Stimulated activated naive CD4-positive, alpha-beta T cell treated with Interleukin-2 at 50 U/mL for 16 hours (primary cell): ENCODE measurements at places on chromosomes 2 and 18.
A peak's percentile ranks its signal among the peaks of the same experiment; 100 is the strongest.

GRCh38 chr18:57154191-57154830 lies 7.4 kb downstream of the BOD1L2 start:
- DNase-seq = no peak

DNA sequence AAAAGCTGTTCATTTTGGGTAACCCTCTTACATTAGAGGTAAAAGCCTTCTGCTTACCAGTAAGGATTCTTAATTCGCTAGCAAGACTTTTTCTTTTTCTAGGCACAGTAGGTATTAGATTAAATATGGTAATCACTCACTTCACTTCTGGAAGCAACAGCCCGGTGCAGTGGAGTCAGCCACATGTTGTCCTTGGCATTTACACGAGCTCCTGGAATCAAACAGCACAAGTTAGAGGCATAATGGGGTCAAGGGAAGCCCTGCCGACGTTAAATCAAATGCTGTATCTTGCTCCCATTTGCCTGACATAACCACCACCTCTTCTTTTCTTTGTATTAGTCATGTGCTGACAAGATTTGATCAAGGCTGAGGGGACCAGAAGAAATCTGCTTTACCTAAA lies 174.1 kb downstream of the ANKRD44 start:
- no peak for DNase-seq

DNA sequence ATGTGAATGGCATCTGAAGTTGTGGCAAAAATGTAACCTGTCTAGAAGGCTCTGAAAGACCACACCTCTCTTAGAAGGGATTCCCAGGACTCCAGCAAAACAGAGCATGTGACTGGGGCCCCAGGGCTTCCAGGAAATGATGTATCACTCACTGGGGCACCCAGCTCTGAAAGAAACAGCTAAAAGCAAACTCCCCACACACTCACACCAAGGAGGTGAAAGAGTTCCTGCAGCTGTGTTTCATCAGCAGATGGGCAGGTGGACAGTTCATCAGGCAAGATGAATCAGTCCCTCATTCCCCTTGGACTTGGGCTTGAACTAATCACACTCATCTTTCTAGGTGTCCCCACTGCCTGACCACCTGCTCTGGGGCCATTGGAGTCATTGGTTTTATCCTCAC lies 76.2 kb downstream of the CCBE1 start:
- DNase-seq = no peak

GRCh38 chr2:143300536-143300935 lies 171.3 kb downstream of the ARHGAP15 start:
- DNase-seq = no peak

- no peak for DNase-seq
Measured at GRCh38 chr2:18437909-18438308, 122.5 kb downstream of the RDH14 start.

- DNase-seq = no peak
Measured at GRCh38 chr2:19238440-19239060, 119.9 kb downstream of the OSR1 start.

GRCh38 chr18:2881088-2881839 lies 34.5 kb downstream of the EMILIN2 start:
- no peak for DNase-seq

GRCh38 chr2:3766824-3767223 lies 63.4 kb downstream of the DCDC2C start:
- DNase-seq = no peak

DNA sequence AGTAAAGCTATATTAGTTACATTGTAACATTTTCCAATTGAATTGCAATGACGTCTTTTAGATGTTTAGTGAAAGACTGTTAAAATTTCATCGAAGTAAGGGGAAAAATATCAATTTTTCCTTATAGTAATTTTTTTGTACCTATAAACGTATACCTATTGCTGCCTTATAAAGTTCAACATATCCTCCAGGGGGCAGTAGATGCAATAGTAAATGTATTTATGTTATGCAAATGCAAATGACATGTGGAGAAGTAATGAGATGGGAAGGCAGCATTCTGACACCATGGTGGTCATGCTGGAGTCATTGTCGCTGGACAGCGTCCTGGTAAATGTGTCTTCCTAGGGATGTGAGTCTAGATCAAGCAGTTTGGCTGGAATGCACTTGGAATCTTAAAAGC lies 38.7 kb downstream of the MSTN start:
- DNase-seq = no peak

DNA sequence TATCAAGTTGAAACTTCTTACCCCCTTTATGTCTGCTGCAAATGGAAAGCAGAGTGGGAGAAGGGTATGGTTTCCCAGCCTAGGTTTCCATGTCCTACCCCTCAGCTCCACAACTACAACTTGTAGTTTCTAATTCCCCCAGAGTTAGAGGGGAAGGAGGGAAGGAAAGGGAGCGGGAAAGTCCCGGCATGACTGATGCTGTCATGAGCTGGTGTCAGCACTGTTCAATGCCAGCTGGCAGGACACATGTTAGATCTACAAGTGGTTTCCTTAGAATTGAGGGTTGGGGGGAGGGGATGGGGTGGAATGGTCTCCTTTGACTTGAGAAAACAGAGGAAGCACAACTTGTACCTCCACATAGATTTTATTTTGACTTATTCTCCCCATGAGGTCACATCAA lies 194.0 kb downstream of the MBD2 start:
- DNase-seq = no peak

- no peak for DNase-seq
Measured at GRCh38 chr2:26861610-26862224, 13.8 kb downstream of the DPYSL5 start.

- no peak for DNase-seq
Measured at GRCh38 chr2:218319813-218320365, 27.6 kb upstream of the TMBIM1 start.

GRCh38 chr2:69947325-69947931 lies 14.0 kb downstream of the ASPRV1 start:
- DNase-seq = no peak

DNA sequence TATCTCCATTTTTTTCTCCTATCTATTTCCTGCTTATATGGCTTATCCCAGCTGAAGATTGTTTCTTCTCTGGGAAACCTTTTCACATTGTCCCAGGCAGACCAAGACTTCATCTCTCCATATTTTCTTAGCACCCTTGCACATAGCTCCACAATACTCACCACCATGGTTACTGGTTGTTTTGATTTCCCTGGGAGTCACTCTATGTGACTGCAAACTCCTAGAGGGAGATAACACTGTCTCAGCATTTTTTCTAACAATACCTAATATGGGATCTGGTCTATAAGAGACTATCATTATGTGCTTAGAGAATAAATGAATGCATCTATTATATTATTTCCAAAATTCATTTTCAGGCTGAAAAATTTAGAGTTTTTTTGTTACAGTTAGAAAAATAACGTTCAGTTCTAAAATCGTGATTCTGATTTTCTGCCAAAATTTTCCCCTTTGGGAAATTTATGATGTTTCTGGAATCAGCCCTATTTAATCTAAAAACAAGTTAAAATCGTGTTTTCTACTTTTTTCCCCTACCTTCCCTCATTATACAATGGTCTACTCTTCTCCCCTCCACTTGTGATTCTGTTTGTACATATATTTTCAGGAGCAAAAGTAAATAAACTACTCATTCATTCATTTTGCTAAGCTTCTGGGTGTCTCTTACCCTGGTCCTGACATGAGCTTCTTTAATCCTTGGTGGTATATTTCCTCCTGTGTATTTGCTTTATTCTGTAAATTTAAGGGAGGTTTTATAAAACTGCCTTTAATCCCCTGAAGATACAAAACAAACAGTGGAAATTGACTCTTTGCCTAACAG lies 95.4 kb downstream of the HNMT start:
- DNase-seq = no peak

DNA sequence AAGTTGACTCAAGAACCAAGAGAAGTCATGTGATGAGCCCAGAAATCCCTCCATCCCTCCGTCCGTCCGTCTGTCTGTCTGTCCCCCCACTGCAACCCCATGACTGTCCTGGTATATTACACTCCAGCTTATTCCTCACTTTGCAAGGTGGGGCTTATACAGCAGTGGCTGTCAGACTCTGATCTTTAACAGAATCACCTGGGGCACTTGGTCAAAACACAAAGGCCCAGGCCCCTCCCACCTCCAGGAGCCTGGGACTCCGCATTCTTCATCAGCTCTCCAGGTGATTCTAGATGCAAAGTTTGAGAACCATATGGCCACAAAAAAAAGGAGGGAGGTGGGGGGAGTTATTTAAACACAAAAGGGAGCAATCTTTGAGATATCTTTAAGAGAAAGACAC lies 61.4 kb downstream of the MYO5B start:
- no peak for DNase-seq

GRCh38 chr2:234446404-234447076 lies 50.3 kb downstream of the ARL4C start:
- DNase-seq = peak; percentile 53

DNA sequence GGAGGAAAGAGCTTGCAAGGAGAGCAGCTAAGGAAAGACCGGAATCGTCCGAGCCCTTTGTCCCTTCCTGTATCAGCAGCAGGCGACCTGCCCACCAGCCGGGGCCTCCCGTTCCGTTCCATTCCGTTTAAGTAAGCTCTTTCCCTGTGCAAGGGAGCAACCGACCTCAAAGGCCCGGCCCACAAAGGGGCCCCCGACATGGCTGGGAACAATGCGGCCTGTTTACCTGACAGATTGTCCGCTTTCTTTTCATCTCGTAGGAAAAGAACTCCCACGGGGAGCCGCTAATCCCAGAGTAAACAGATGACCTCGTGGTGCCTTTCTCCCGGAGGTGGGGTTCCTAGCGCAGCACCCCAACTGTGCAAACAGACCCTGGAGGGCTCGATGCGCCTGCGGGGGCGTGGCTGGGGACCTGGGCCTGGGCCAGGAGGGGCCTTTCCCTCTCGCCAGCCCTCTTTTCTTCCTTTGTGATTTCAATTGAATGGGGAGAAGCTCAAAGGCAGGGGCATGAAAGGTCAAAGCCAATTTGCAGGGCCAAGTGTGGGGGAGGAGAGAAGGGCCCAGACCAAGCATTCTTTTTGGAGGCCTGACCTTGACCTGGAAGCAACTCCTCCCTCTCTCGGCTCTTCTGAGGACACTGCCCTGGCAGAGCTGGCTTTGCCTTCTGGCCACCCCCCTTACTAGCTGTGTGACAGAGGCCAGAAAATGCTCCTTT lies 120.2 kb downstream of the INHBB start:
- no peak for DNase-seq

DNA sequence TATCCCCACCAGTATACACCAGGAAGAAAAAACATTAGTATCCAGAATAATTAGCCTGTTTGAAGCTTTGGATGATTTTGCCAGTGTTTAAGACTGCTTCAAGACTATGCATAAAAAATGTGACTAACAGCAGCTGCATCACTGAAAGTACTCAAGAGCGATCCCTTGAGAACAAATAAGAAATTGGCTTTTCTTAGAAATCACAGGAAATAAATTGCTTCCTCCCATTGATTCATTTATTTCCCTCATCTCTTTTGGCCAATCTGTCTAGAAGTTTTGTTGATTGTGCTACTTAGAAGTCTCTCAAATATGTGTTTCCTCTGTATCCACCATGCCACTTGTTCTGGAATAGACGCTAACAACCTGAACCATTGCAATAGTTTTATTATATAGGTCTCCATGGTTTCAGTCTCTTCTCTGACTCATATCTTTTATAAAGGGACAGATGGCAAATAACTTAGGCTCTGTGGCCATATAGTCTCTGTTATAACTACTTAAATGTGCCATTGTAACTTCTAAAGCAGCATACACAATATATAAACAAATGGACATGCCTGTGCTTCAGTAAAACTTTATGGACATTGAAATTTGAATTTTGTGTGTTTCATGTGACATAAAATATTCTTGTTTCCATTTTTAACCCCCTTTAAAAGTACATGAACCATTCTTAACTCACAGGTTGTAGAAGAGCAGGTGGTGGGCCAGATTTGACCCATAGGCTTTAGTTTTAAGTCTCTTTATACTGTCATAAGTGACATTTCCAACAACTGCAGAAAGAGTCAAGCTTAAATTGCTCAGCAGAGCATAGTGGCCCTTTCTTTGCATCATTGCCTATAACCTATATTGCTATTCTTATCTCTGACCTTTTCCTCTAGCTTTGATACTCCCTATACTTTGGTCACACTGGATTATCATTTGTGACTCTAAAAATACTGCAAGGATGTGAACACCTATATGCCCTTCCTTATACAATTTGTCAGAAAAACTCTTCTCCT lies 123.9 kb downstream of the MC4R start:
- DNase-seq = no peak

- no peak for DNase-seq
Measured at GRCh38 chr2:179104736-179105135, 54.8 kb upstream of the CCDC141 start.

GRCh38 chr18:74651327-74652128 lies 53.9 kb downstream of the ZNF407 start:
- no peak for DNase-seq

- no peak for DNase-seq
Measured at GRCh38 chr2:54543733-54544396, 87.7 kb downstream of the SPTBN1 start.

DNA sequence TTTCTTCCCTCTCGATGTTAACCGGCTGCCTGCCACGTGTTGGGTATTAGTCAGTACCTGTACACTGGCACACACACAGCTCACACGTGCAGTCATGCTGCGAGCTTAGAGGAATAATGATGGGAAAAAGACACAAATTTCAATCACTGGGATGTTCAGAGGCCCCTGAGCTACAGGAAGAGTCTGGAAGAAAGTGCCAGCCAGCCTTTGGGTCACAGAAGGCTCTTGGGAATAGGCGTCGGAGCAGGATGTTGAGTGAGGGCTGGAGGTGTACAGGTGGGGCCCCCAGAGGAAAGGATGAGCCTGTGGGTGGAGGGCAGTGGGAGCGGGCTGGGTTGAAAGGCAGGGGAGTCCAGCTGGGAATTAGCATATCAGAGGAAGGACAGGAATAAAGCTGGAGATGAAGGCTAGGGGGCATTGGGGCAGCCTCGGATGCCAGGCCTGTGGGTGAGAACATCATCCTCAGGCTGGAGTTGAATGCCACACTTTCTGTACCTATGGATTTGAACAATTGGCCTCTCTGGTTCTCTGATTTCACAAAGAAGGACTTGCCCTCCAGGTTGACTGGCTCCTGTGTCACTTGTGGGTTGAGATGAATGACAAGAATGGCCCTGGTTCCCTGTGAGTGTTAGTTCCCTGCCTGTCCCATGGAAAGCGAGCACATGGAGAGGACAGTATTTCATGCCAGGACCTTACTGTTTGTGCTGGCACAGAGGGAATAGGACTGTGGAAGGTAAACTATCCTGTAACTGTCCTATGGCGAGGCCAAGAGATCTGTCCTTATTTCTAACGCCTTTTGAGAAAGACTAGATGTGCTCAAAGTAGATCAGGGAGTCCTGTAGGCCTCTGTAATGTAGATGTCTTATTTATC lies 40.6 kb downstream of the GREB1 start:
- DNase-seq = no peak

GRCh38 chr18:79477711-79478483 lies 82.2 kb downstream of the NFATC1 start:
- no peak for DNase-seq

DNA sequence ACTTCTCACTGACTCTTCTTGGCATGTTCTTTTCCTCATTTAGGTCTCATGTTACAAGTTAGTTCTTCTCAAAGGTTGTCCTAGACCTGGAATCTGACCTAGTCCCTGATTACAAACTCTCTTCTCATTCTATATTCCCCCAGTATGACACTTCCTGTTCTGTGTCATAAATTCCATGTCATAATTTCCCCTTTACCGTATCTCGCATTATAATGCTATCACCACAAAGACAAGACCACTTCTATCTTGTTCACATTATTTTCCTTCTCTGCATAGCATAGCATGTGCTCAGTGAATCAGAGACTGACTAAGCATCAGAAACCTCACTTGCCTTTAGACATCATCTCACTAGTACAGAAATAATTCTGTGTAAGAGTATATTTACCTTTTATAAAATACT lies 63.6 kb upstream of the CAVIN2 start:
- no peak for DNase-seq
